Fibroblast of mammary gland (primary cell): ENCODE measurements at places on chromosomes 4 and X.
A peak's percentile ranks its signal among the peaks of the same experiment; 100 is the strongest.

GRCh38 chrX:43644124-43644701 is 11.9 kb upstream of the MAOA start:
- DNase-seq, result peak; percentile 90

DNA sequence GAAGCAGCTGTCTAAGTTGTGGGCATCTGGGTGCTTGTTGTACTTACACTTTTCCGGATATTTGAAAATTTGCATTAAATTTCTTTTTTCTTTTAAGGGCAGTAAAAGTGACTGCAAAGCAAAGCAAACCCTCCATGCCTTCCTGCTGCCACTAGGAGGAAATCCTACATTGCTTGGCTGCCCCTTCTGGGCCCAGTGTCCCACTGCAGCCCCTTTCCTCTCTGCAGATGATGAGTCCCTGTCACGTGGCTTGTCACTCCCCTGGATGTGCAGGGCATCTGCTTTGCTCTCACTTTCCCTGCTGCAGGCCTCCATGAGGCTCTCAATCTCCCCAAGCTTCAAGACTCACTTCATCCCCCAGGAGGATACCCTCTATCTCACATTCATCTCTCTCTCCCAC is 12.7 kb downstream of the TSR2 start:
- peak; percentile 17 for DNase-seq

- DNase-seq, result peak; percentile 49
These were observed 4.7 kb upstream of the AMMECR1 start for GRCh38 chrX:110322603-110323002.

DNA sequence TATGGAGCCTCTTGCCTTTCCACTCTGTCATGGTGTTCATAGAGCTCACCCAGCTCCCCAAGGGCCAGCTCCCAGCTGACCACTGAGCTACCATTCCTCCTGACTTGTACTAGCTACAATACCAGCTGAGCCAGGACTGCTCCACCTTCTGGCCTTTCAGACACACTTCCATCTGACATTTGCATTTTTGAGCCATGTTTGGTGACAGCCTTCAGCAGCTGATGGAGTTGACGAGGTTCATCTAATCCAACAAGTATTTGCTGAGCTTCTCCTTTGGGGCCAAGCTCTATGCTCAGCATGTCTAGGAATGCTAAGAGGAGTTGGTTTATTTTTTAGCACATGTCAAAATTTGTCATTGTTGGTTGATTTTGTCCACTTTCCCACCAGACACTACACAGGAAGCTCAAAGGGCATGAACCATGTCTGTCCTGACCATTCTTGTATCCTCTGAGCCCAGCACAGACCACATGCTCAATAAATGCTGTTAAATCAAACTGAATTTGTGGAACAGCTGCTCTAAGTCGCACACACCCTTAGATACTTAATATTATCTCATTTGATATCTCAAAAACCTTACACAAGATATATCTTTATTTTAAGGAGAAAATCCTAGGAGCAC is 142.6 kb upstream of the PPARGC1A start:
- peak; percentile 25 for DNase-seq

GRCh38 chrX:13923845-13924244 is 105.8 kb downstream of the GEMIN8 start:
- no peak for DNase-seq

- no peak for DNase-seq
These were observed 298.4 kb upstream of the MAOA start for GRCh38 chrX:43357741-43358140.

DNA sequence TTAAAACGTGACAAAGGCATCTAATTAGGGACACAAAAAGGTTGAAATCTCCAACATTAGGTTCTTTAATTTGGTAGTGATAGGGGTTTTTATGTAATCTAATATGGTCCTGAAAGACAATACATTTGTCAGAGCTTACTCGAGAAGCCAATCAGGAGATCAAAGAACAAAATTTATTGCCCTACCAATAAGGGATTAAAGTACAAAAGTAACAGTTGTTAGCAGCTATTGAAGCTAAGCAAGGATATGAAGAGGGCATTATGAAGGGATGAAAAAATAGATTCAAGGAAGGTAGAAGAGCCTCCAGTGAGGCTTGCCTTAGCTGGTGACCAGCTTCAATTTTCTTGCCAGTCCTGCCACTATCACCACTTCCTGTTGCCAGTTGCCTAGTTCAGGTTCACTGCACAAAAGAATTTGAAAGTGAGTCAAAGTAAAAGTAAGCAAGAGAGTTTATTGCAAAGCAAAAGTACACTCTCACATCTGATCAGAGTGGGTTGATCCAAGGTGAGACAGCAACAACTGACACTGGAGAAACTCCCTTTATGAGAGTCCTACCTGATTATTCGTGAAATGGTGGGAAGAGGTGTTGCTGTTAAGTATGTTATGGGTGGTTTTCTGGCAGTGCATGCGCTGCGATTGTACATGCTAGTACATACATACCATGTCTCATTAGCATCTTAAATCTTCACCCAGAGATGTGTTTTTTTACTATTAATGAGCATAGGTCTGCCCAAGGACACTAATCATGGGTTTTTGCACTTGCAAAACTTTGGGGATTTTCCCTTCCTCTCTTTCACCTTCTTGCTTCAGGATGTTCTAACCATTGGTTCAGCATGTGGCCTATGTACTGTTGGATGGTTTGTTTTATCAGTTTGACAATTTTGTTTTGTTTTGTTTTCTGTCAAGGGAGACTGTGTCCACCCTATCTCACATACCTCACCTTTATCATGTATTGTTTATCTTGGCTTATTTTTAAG is 263.2 kb upstream of the ITM2A start:
- DNase-seq, result no peak

GRCh38 chr4:46124773-46125413 is 1.0 kb upstream of the GABRG1 start:
- DNase-seq, result no peak

DNA sequence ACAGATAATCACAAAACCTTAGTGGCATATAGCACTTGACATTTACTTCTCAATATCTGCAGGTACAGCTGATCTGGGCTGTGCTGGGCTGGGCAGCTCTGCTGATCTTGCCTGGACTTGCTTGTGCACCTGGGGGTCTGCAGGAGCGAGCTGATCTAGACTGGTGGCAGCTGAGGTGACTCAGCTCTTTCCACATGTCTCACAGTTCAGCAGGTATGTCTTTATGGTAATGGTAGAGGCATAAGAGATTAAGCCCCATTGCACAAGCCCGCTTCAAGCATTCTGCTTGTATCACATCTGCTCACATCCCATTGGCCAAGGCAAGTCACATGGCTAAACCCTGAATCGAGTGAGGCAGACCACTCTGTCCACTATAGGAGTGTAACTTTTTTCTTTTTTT is 506.7 kb downstream of the BCOR start:
- no peak for DNase-seq

- no peak for DNase-seq
These were observed 144.2 kb downstream of the KLHL4 start for GRCh38 chrX:87661761-87662160.

DNA sequence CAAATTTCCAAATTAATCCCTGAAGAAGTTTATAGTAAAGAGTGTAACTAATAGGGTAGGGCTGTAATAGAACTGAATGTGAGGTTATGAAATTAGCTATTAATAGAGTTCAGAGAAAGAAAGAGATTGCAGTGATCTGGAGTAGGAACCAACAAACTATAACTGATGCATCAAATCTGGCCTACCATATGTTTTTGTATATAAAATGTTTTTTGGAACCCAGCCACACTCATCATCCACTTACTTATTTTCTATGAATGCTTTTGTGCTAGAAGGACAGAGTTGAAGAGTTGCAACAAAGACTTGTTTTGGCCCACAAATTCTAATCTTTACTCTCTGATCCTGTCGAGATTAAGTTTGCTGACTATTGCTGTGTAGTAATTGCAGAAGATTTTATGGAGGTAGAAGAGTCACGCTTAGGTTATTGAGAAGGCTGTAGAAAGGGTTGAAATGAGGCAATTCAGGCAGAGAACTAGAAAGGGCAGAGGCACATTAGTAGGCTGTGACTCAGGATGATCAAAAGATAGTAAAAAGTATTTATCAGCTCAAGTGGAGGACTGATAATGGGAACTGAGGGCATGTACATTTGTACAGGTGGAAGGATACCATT is 298.7 kb upstream of the EMCN start:
- no peak for DNase-seq

- no peak for DNase-seq
These were observed 48.3 kb upstream of the SLC4A4 start for GRCh38 chr4:71290476-71290875.

GRCh38 chrX:9644335-9644734 is 121.3 kb downstream of the GPR143 start:
- DNase-seq, result no peak

DNA sequence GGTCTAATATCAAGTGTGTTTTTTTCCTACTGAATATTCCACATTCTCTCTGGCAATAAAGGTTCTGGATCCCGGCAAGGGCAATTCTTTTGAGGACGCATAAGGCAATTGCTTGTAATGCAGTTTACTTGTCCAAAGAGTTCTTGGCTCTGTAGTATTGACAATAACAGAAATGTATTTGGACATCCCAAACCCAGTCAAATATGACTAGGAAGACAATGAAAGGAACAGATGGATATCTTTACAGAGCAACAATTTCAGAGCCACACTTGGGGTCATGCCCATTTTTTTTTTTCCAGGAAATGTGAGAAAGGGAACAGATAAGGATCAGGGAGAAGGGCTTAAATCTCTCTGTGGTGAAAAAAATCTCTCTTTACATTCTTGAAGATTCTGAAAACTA is 12.2 kb downstream of the GK2 start:
- no peak for DNase-seq

DNA sequence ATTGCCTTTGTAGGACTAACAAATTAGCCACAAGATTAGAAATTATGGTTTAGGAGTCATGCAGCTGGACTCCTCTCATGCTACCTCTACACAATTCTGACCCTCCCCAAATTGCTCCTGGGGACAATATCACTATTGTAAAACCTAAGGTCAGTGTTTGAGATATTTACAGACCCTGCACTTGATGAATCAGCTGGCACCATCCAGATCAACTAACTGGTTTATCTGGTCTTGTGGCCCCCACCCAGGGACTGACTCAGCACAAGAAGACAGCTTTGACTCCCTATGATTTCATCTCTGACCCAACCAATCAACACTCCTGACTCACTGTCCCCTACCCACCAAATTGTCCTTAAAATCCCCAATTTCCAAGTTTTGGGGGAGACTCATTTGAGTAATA is 192.4 kb downstream of the STPG2 start:
- no peak for DNase-seq

DNA sequence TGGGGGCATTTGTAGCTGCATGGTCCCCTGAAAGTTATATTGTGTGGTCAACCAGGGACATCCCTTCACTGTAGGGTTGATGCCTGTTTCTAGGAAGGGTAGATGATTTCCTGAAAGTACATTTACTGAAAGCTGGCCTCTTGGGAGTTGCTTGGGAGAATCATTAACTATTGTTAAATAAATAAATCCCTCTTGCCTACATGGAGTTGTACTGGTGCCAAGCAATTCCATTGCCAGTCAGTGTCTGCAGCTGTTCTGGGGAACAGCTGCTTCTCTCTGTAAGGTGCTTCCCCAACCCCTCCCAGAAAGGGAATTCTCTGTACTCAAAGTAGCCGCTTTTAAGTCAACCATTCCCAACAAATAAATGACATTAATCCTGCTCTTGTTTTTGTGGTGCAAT is 51.1 kb downstream of the C4orf51 start:
- DNase-seq, result peak; percentile 78

GRCh38 chr4:1010395-1011021 is 918 bp upstream of the FGFRL1 start:
- peak; percentile 90 for DNase-seq

DNA sequence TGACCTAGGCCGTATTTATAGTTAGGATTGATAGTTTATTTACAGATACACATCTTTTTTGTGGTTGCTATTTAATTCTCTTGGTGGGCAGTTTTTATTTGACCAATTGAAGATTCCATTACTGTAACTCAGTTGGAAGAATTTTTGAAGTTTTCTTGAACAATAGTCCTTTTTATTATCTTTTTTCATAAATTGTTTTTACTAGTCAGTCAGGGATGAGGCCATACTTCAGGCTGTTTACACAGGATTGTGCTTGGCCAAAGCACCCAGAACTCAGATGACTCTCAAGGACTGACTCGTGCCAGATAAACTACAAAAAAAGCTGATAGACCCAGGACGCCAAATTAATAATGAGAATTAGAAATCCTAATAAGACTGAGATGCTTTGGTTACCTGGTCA is 7.0 kb downstream of the HERC3 start:
- peak; percentile 60 for DNase-seq
